ENCODE measurements at places on chromosomes 2 and 18.

DNA sequence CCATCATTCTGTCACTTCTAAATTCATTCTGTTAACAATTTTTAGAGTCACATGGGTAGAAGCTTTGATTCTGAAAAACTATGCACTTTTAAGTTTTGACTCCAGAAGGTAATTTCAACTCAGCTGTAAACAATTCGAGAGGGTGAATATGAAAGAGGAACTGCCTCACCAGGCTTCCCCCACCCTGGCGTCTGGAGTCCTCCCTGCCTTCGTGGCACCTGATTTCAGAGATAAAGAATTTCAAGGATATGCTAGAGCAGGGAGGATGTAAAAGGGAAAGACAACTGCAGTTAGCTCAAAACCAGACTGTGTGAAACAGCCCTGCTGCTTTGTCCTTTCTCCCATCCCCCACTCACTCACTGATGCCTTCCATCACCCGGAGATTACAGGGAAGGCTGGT, 40.7 kb downstream of the ONECUT2 start:
- DNase-seq = no peak

DNA sequence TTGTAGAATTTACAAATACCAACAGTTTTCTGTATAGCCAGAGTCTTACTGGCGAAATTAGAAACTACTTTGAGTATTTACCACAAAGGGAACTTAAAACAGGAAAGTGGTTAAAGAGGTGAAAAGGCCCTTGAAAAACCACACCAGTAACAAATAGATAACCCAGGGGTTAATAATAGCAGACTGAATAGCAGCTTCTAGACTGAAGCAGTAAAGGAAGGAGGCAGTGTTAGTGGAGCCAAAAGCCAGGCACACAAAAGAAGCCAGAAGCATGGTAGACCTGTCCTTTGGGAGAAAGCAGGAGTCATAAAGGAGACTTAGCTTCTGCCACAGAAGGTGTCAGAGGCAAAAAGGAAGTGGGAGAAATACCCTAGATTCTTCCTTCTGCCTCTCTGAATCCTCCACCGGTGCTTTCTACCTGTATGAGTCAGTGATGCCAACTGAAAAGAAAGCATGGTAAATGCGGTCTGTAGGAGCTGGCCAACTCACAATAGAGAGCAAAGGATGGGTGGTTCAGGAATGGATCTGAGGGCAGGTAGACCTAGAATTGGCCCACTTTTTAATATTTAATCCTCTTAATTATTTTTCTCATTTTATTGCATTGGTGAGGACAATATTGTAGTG, 97.3 kb downstream of the ARL6IP6 start:
- DNase-seq = no peak

DNA sequence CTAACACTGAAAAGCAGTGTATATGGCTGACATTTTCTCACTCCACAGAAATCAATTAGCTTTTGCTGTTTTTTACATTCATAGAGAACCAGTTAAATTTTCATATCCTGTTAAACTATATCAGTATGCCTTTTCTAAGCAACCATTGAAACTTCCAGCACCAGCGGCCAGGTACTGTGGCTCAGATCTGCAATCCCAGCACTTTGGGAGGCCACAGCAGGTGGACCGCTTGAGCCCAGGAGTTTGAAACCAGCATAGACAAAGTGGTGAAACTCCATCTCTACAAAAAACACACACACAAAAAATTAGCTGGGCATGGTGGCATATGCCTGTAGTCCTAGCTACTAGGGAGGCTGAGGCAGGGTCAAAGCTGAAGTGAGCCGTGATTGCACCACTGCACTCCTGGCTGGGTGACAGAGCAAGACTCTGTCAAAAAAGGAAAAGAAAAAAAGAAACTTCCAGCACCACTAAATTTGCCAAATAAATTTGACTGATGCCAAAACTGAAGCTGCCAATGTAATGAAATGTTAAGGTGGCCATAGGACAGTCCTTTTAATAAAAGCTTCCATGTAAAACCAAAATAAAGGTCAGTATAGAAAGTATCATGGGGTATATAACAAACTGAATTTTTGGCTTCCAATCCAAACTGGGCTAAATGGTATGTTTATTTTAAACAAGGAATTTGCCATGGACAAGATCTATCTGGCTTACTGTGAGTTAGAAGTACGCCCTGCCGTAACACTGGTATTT, 3.5 kb downstream of the SFT2D3 start:
- no peak for DNase-seq

GRCh38 chr2:66495788-66496640, 61.1 kb downstream of the MEIS1 start:
- no peak for DNase-seq
